NCI-H1436 treated with DMSO at 0.1 percent for 48 hours (cell line): ENCODE measurements at places on chromosomes 16 and 17.

DNA sequence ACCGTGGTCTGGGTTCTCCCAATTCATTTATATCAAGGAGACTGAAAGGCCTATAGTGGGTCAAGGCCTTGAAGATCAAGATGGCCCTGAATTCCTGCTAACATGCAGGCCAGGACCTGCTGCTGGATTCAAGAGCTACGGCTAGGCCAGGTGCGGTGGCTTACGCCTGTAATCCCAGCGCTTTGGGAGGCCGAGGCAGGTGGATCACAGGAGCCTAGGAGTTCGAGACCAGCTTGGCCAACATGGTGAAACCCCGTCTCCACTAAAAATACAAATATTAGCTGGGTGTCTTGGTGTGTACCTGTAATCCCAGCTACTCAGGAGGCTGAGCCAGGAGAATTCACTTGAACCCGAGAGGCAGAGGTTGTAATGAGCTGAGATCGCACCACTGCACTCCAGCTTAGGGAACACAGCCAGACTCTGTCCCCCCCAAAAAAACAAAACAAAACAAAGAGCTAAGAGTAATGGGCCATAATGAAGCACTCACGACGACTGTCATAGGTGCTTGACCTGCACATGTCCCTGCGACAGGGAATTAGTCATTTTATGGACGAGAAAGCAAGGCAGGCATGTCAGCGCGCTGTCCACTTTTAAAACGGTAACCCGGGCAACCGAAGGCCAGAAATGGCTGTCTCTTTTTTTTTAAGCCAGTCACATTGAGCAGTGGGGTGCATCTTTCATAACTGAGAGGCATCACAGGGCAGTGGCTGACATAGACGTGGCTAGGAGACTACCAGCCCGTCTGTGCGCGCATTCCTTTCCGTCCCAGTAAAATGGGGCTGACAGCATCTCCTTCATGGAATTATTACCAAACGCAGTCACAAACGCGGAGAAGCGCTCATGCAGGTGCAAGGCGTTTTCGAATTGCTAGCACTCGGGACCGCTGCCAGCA lies 1.0 kb upstream of the FBRS start:
- DNase-seq: no peak

DNA sequence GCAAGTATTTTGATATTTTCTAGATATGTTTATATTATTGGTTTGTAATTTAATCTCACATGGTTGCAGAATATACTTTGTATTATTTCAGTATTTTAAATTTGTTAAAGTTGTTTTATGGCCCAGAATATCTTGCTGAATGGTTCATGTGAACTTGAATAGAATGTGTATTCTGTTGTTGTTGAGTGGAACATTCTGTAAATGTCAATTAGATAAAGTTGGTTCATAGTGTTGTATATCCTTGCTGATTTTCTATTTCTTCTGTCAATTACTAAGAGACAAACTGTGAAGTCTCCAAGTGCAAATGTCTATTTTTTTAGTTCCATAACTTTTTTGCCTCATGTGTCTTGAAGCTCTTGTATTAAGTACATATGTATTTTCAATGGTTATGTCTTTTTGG lies 411.7 kb downstream of the NPIPA7 start:
- no peak for DNase-seq

DNA sequence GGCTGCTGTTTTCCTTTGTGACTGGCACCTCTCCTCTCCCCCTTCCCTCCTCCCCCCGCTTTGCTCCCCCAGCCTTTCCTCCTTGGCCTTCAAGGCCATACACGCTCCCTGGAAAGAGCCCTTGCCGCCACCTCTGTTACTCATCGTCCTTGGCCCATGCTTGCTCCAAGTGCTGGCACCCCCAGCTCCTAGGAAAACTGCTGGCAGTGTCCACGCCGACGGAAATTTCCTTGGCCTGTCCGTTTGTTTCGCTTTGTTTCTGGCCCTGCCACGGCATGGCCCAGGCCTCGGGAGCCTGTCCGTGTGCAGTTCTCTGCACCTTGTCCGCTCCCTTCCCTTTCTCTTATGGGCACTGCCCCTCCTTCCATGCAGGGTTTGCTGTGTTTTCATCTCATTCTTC lies 18.0 kb downstream of the CA5A start:
- no peak for DNase-seq

- DNase-seq: no peak
Observed at GRCh38 chr16:19239511-19240155, 45.9 kb upstream of the CLEC19A start.

DNA sequence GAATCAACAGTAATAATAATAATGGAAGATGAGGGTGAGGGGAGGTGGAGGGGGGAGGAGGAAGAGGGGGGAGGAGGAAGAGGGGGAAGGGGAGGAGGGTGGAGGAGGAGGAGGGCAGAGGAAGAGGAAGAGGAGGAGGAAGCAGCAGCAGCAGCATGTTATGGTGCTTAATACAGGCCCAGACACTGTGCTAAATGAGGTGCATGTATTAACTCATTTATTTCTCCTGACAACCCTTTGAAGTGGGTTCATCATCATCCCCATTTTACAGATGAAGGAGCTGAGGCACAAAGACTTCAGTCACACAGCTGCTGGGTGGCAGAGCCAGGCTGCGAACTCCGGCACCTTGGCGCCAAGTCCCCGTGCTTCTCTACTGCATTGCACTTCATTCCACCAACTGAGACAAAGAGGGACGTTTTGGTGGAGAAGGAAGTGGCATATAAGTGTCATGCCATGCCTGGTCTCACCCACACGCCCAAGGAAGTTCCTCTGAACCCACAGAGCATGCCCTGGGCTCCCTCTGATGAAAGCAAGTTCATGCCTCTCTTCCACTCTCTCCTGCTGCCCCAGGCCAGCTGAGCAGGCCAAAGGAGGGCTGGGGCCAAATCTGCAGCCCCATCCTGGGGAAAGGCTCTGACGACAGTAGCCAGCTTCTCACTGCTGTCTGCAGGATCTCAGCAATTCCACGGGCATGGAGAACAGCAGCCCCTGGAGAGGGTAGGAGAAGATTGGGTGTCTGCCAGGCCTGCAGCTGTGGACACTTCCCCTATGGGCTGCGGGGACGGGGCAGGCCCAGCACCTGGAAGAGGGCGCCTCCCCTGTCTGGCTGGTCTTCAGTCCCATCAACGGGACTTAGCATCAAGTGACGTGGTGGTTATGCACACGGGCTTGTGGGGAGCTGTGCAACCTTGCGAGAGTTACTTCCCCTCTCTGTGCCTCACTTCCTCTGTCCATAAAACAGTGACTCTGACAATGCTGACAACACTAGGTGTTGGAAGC lies 21.8 kb downstream of the XYLT1 start:
- DNase-seq: no peak

DNA sequence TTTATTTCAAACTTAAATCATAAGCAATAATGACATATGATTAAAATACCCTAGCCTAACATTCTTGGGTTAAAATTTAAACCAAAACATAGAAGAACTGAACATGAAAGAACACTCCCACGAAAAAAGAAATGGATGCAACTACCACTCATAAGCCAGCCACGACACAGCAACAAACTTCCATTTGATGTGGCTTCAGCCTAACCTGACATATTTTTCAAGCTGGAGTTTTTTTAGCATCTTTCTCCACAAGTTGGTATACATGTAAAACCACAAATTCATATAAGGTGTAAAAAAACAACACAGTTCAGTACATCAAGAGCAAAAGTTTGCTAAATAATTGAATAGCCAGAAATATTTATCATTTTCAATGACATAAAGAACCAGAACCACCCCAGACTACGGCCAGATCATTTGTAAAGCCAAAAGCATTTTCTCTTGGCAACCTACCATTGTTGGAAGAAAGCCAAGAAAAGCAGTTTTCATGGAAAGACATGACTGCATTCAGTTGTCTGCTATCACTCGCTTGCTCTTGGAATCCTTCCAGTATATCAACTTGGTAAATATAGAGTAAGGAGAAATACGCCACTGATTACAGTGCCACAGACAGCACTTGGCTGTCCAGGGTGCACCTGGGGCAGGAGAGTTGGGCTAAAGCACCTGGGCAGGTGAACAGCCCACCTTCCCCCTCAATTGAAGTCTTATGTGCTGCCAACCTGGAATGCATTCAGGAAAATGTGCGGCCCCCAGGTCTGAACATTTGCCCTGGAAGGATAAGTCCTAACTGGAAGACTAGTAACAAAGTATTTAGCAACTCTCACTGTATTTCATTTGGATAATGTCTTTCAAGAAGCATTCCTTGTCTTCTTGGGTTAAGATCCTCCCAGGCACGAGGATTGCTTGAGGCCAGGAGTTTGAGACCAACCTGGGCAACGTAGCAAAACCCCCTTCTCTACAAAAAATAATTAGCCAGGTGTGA lies 60.5 kb downstream of the CREBBP start:
- DNase-seq: peak; percentile 48

DNA sequence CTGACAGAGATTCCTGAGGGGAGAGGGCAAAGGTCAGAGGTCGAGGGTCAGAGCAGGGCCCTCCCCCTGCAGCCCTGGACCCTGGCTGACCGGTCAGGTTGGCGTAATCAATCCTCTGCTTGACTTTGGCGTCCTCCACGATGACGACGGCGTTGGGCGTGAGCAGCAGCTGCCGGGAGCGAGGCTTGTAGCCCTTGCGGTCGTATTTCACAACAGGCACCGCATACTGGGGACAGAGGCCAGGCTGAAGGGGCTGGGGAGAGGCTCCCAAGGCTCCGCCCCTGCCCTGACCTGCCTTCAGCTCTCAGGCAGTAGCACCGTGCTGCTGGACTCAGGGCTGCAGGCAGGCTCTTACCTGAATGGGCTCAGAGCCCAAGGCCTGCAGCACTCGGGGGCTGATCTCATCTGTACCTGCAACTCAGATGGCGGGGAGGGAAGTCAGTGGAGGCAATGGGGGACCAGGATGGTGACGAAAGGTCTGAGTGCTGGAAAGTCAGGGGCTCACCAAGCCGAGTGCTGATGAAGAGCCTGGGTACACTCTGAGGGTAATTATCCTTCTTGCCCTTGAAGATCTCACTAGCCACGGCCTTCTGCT lies 12.0 kb upstream of the CRK start:
- no peak for DNase-seq
